ENCODE measurements at places on chromosomes 11 and 22.

GRCh38 chr11:11381471-11382105 lies 28.5 kb upstream of the CSNK2A3 start:
- no peak for DNase-seq

GRCh38 chr11:65414776-65415498 lies 7.7 kb upstream of the NEAT1 start:
- no peak for DNase-seq

DNA sequence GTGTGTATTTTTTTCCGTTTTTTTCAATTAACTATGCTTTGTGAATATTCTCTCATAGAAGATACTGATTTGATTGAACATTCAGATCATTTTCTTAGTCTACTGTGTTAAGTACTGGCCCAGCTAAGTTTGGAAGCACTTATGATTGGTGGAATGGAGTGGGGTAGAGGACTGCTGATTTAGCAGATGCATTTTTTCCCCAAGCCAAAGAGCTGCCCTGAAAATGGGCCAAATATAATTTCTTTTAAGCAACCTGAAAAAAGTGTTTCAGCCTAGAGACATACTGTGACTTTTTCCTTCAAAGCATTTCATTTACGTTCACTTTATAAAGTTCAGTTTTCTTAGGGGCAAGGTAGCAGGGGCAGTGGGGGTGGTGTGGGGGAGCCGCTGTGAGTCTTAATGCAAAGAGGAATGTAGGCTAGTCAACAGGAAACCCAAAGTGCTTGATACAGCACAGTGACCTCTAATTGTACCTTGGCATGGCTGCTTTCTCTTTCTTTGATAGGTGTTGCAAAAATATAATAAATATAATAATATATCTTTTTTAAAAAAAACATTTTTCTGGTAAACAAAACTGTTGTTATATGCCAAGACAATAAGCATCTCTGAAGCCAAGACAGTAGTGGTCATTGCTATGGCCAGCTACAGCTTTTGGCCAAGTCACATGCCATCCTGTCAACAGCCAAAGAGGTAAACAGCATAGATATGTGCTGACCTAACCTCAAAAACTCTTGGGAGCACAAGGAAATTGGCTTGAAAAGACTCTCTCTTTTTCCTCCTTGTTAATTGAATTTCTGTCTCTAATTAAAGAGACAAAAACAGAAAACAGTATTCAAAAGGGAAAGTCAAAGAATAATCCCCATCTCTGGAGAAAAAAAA lies 58.8 kb downstream of the LIF start:
- DNase-seq = no peak

DNA sequence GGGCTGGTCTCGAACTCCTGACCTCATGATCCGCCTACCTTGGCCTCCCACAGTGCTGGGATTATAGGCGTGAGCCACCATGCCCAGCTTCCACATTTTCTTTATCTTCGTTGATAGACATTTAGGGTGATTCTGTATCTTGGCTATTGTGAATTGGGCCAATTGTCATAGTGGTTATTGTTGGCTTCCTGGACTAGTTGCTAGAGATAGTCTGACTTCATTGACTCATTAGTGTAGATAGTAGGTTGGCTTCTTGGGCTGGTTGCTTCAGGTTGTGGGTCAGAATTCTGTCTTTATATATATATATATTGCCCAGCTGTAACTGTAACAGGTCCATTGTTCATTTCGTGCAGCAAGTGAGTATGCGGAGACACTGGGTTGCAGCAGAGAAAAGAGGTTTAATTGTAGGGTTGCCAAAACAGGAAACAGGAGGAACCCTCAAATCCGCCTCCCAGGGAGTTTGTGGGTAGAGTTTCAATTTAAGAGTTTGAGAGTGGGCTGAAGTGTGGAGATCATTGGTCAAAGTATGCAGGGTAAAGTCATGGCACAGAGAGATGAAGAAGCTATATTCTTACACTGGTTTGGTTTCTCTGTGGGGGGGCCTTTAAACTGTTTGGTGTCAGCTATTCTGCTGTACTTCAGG lies 22.0 kb downstream of the ATG13 start:
- no peak for DNase-seq

DNA sequence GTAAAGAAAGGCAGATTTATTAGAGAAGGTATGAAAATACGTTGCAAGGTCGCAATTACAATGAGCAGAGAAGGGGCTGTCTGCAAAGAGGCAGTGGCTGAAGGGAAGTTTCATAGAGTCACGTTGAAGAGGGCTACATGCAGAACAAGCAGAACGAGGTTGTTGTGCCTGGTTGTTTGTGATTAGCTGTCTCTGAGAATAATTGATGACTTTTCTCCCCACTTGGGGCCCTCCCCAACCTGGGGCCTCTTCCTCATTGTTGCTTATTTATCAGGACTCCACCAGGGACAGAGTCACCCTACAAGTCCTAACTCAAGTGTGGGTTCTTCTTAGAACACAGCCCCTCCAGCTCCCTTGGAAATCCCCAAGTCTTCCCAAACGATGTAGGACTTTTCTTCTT lies 29.1 kb downstream of the CSF2RB start:
- DNase-seq = no peak
